CD4-positive, alpha-beta T cell (primary cell): ENCODE measurements at places on chromosomes 4 and X.

DNA sequence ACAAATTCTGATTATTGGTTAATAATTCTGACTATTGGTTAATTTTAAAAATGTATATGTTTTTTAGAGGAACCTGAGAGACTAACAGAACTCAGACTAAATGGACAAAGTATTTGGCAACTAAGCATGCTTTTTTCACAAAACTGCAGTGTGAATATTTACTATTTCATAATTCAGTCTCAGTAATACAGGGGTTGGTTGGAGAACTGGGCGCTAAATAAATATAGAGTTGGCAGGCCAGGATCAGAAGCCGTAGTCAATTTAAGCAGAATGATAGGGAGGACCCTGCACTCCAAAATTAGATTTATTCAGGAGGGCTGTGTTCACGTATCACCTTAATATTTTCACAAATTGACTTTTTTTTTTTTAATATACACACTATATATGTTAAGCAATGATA, 5.8 kb downstream of the TIGD2 start:
- DNase-seq: no peak

DNA sequence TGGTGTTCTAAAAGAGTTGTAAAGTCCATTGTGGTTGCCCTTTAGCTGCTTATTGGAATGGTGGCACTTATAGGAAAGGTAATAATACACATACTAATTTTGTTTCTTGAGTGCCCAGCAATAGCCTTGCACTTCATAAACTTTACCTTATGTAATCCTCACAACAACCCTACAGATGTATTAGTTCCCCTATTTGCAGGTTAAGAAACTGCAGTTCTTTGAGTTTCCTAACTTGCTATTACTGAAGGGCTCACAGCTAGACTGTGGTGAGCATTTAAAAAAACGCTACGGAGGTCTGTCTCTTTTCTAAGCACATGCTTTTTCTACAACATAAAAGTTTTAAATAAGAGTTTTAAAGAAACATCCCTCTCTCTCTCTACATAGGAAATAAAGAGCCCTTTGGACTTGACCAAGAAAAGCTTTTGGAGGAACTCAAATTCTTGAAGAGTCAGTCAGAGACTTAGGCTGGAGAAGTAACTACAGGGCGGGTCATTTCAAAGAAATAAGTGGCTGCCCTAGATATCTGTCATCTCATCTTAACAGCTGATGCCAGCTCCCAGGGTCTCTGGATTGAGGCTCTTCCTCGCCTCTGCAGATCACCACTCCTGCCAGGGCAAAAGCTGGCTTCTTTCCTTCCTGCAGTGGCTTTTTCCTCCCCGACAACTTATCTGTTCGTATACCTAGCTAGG, 42.0 kb upstream of the FBXW7 start:
- no peak for DNase-seq

GRCh38 chr4:111020961-111021360, 398.1 kb upstream of the PITX2 start:
- no peak for DNase-seq

DNA sequence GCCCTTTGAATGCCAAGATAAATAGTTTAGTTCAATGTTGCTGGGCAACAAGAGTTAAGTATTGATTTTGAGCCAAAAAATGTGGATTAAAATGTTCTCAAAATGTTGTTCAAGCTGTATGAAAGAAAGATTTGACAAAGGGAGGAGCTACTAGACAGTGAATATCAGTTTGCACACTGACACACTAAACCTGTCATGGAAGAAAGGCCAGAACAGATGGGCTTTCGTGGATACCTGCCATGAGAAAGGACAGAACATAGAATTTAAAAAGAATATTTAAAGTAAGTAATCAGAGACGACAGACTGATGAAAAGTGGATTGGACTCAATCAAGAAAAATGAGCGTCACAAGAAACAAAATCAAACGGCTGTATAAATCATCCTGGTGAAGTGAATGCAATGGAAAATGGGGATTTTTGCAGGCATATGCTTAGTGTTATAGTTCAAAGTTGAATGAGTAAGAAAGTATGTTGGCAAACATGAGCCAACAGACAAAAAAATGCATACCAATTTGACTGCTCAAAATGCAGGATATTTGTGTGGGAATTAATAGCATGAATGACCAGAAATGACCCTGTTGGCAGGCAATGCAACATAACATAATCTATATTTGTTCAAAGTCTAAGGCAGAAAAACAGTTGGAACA, 7.4 kb downstream of the PCDH18 start:
- DNase-seq: no peak

DNA sequence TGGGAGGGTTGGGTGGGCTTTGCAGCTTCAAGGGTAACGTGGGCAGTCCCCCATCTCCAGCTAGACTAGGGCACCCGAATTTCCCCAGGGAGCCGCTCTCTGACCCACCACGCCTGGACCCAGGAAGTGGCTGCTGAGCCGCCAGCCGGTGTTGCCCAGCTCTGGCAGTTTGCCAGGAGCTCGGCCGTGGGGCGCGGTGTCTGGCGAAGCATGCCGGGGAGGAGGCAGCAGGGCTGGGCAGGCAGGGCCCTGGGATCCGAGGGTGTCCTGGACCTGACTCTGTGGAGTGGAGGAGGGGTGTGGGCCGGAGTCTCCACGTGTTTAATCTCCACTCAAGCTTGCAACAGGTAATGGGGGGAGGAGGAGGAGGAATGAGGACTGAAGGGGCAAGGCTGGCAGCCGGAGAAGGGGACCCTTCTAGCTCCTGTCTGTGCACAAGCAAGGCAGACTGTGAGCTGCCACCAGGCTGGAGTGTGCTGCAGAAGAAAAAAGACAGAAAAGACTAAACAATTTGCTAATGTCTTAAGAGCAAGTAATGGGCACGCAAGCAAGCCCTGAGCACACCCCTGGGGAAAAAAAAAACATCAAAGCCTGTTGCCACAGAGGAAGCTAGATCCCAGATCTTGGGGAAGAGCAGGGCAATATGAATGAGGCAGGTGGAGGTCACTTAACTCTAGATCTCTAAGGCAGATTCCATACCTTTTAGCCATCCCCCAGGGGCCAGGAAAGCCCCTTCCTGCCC, 2.4 kb downstream of the LONRF3 start:
- DNase-seq: no peak

- DNase-seq: no peak
Observed at GRCh38 chr4:82171531-82172155, 202.1 kb downstream of the HNRNPD start.

DNA sequence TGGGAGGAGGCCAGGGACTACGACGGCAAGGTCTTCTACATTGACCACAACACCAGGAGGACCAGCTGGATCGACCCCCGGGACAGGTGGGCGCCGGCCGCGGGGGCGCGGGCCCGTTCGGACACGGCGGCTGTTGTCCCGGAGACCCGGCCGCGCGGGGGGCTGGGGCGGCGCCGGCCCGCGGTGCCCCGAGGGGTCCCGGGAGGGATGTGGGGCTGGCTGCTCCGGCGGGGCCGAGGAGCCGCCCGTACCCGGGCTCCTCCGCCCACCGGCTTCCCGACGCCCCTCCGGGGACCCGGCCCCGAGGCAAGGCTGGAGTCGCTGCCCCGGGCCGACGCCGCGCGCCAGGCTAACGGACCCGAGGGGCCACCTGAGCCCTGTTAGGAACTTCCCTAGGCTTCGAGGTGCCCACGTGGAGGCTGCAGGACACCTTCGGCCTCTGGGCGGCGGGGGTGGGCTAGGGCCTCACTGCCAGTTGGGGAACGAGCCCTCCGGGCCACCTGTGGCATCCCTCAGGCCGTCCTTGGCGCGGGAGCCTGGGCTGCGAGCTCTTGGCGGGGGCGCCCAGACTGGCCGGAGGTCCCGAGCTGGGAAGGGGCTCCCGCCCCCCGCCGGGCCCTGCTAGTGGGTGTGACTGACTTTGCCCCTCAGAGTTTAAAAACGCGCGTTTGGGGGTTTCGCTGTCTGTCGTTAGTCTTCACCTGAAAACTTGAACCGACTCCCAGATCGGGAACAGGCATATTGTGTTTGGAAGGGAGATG, 660 bp downstream of the WWC2 start:
- peak; percentile 0 for DNase-seq

- no peak for DNase-seq
Observed at GRCh38 chr4:65336465-65336864, 333.8 kb downstream of the EPHA5 start.

- DNase-seq: no peak
Observed at GRCh38 chr4:17781300-17782287, at the start of gene FAM184B. FAM184B (minus strand) TSS chr4:17781621; CDS start chr4:17781299, 322 bp downstream.

GRCh38 chr4:138494931-138495330, 252.8 kb upstream of the SLC7A11 start:
- DNase-seq: no peak

DNA sequence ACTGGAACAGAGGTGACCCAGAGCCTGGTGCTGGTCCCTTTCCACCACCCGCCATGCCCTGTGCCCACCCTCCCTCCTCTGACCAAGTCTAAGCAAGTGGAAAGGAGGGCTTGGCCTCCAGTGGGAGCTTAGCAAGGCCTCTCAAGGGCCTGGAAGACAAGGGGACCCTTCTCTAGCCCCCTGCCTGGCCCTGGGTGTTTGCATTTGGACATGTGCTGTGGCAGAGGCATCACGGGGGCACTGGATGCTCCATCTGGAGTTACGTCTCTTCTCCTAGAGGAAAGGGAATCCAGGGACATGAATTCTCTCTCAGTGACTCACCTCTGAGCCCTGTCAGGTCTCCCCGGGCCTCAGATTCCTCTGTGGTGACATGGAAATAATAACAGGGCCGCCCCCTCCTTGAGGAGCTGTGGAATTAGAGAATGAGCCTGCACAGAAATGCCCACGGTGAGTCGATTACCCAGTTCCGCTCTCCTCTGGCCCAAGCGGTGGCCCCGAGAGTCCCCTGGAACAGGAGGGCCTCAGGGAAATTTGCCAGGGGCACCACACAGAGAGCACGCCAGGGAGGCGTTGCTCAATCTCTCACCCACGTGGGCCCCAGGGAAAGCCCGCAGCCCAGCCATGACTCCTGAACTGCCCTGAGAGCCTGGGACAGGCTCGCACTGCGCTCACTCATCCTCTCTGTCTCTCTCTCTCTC, 189.6 kb downstream of the BCOR start:
- no peak for DNase-seq

DNA sequence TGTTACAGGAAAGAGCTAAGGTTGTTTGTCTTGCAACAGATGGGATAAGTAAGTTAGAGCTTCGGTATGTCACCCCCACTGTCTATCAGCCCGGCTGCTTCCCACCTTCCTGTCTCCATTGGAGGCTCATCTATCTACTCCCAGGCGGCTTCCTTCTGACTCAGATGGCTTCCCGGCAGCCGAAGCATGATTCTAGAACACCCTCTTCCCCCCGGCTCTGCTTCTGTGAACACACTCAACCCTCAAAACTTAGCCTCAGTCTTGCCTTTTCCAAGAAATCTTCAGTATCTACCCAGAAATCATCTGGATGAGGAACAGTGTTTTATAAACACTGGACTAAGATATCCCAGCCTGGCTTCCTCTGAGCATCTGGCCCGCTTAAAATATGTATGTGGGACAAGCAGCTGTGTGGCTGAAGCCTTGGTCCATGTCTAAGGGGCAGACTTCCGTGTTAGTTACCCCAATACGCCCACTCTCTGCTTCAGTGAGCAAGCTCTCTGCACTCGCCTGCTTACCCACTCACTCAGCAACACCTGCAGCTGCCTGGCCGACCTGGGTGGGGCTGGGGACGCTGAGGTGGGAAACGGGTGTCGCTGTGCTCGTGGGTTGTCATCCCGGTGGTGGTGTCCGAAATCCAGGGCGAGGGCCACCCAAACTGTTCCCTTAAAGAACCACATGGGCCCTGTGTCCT, 12.0 kb upstream of the SLC2A9 start:
- no peak for DNase-seq
